ENCODE measurements at places on chromosomes 16 and 17. TPM values are rescaled to one million over a fixed set of nuclear protein-coding genes. Genes with fewer than 3 reads are reported as not detected.

TBC1D3 gene
- total RNA-seq, result not detected

COPZ2 gene
- total RNA-seq, result 17.3 TPM

OR1A1 gene
- total RNA-seq, result not detected

CRHR1 gene
- total RNA-seq, result 0.75 TPM

KRT31 gene
- not detected for total RNA-seq

EMP2 gene
- 31.7 TPM for total RNA-seq

CACNG5 gene
- total RNA-seq, result not detected

EVPLL gene
- not detected for total RNA-seq

Data from A549 treated with ZK216348 at 1 μM for 4 hours (cell line).